ENCODE measurements at places on chromosomes 6 and 20. TPM values are rescaled to one million over a fixed set of nuclear protein-coding genes. Genes with fewer than 3 reads are reported as not detected.

DSP gene
- not detected for total RNA-seq

SYTL3 gene
- total RNA-seq = 123 TPM

DNMT3B gene
- 0.93 TPM for total RNA-seq

FOXO3 gene
- total RNA-seq = 8.7 TPM

LAMA2 gene
- 0.65 TPM for total RNA-seq

- H3K27ac ChIP-seq = no peak overlapping the region
- no peaks in the 10 kb centered on the region for H3K4me1 ChIP-seq
- no peaks in the 10 kb centered on the region for H3K36me3 ChIP-seq
- no peak for DNase-seq
- H3K4me3 ChIP-seq = no peak overlapping the region
Measured at GRCh38 chr20:23654000-23654399, 16.2 kb upstream of the CST3 start.

- H3K36me3 ChIP-seq = peaks cover 21% of the 10 kb centered on the region
- no peak overlapping the region for H3K27ac ChIP-seq
- H3K4me3 ChIP-seq = no peak overlapping the region
- peaks cover 4% of the 10 kb centered on the region for H3K27me3 ChIP-seq
- peaks cover 10% of the 10 kb centered on the region for H3K4me1 ChIP-seq
- no peak for DNase-seq
Measured at GRCh38 chr6:105968603-105969333, 117.4 kb upstream of the PRDM1 start.

DNA sequence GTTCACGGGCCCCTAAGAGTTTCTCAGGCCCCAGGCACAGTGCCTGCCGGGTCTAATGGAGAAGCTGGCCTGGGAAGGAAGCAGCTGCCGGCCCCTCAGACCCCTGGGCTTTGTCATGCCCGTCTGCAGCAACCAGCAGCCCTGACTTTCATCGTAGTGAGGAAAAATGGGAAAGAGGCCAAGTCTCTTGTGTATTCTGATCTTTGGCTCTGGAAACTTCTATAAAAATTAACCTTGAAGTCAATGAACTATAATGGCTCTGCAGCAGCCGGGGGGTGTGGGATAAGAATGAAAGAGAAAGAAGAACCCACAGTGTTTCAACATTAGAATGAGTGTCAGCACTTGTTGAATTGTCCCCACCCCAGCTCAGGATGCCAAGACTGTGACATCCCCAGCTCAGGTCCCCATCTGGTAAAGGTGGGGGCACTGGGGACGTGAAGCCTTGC, 12.9 kb downstream of the TGM2 start:
- no peaks in the 10 kb centered on the region for H3K27me3 ChIP-seq
- H3K4me1 ChIP-seq = peaks cover 19% of the 10 kb centered on the region
- peak overlapping the region; percentile 64 for H3K4me3 ChIP-seq
- DNase-seq = no peak
- H3K36me3 ChIP-seq = no peaks in the 10 kb centered on the region

DNA sequence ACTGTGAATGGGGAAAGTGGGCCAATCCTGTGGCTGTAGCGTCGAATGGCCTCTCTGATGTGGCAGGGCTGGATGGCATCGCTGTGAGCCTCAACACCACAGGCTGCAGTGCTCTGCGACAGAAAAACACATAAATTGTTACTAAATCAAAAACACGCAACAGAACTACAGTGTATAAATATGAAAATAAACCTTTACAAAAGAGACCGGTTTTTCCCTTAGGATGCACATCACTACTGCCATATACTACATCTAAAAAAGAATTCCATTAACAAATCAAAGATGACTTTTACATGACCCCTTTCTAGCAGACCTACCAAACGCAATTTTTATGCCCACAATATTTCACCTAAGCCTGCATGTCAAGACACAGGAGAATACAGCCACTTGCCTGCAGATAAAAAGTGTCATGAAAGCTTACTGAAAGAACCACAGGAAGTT, 395.5 kb upstream of the RUNX2 start:
- H3K4me1 ChIP-seq = peaks cover 56% of the 10 kb centered on the region
- peak overlapping the region; percentile 79 for H3K4me3 ChIP-seq
- peaks cover 17% of the 10 kb centered on the region for H3K36me3 ChIP-seq
- H3K27ac ChIP-seq = peak overlapping the region; percentile 94

GRCh38 chr20:62596486-62596885, 45.8 kb upstream of the SLCO4A1 start:
- H3K36me3 ChIP-seq = no peaks in the 10 kb centered on the region
- no peak overlapping the region for H3K27ac ChIP-seq
- no peak overlapping the region for H3K4me3 ChIP-seq
- no peak for DNase-seq
- peaks cover 33% of the 10 kb centered on the region for H3K27me3 ChIP-seq
- peaks cover 28% of the 10 kb centered on the region for H3K4me1 ChIP-seq

DNA sequence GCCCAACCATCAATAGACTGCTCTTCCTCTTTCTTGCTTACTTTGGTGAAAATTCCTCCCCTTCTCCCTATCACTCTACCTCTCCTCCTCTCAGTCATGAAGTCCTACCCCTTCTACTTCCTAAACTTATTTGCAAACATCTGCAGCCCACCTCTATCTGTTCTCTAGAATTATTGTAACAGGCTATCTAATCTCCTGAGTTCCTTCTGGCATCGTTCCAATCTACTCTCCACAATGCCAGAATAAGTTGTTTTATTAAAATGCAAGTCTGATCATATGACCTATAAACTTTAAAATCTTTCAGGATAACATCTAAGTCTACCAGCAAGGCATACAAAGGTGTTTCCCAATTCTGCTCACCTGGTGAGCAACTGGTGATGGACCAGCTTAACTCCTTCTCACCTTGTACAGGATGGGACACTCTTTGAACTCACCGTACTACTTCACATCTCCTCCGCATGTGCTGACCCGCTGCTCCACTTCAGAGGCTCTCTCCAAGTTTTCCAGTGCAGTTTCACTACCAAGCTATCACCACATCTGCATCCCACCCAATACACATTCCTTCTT, 7.9 kb downstream of the CD164 start:
- H3K36me3 ChIP-seq = peaks cover 71% of the 10 kb centered on the region
- peak overlapping the region; percentile 92 for H3K27ac ChIP-seq
- peak overlapping the region; percentile 81 for H3K4me3 ChIP-seq
- H3K4me1 ChIP-seq = peaks cover 81% of the 10 kb centered on the region
- no peak for DNase-seq

- H3K36me3 ChIP-seq = no peaks in the 10 kb centered on the region
- no peaks in the 10 kb centered on the region for H3K4me1 ChIP-seq
- no peaks in the 10 kb centered on the region for H3K27me3 ChIP-seq
- no peak overlapping the region for H3K4me3 ChIP-seq
- no peak for DNase-seq
- H3K27ac ChIP-seq = no peak overlapping the region
Measured at GRCh38 chr6:168029459-168030217, 32.2 kb downstream of the KIF25 start.

- DNase-seq = no peak
- H3K27me3 ChIP-seq = no peaks in the 10 kb centered on the region
- H3K27ac ChIP-seq = peak overlapping the region; percentile 5
- no peaks in the 10 kb centered on the region for H3K36me3 ChIP-seq
- peaks cover 23% of the 10 kb centered on the region for H3K4me1 ChIP-seq
Measured at GRCh38 chr20:52193133-52193532, 1.6 kb upstream of the ZFP64 start.

- peaks cover 32% of the 10 kb centered on the region for H3K4me1 ChIP-seq
- no peak overlapping the region for H3K4me3 ChIP-seq
- H3K27me3 ChIP-seq = peaks cover 3% of the 10 kb centered on the region
- no peak overlapping the region for H3K27ac ChIP-seq
Measured at GRCh38 chr6:45483501-45483900, 105.8 kb upstream of the SUPT3H start.

DNA sequence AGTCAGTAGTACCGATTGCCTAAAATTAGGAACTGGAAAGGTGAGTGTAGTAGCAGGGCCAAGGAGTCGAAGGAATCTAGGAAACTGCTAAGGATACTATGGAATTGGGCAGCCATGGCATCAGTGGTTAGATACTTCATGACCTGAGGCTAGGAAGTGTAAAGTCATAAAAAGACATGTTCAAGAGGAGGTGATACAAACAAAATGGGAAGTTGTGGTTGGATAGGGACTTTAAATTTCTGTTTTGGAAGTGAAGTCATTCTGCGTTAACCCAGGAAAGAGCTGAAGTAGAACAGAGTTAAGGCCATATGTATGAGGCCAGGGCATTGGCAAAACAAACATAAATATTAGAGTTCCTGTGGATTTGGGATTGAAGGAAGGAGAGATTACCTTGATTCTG, 88.6 kb upstream of the TMEM181 start:
- no peaks in the 10 kb centered on the region for H3K27me3 ChIP-seq
- no peaks in the 10 kb centered on the region for H3K4me1 ChIP-seq
- no peak overlapping the region for H3K27ac ChIP-seq
- H3K36me3 ChIP-seq = no peaks in the 10 kb centered on the region
- H3K4me3 ChIP-seq = no peak overlapping the region
- DNase-seq = no peak

DNA sequence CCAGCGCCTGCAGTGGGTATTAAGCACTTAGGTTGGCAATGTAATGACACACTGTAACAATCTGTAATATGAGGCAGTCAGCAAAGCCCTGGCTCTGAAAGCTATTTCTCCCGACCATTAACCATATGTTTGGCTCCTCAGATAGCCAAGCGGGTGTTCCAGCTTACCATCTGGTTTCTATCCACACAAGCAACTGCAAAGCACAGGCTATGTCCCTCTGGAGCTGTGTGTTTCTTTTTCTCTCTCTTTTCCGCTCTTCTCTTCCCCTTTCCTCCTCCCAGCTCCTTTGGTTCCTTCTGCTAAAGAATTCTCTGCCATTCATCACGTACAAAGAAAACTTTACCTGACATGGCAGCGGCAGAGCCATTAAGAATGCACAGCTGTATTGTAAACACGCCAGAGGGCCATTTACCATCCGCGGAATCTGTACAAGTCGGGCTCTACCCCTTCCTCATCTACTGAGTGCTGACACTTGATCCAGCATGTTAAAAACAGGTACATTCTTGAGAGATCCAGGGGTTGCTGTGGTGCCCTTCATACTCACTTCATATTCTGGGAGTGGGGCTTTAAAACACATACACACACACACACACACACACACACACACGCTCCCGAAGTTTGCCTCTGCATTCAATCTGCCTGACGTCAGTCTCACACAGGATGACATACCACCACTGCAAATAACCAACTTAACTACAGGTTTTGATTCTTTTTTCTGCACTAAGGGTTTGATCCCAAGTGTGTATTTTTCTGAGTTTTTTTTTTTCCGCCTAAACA, 77.2 kb downstream of the BACH2 start:
- H3K27ac ChIP-seq = no peak overlapping the region
- H3K4me1 ChIP-seq = no peaks in the 10 kb centered on the region
- H3K36me3 ChIP-seq = peaks cover 27% of the 10 kb centered on the region
- no peak overlapping the region for H3K4me3 ChIP-seq

GRCh38 chr20:59010995-59011873, 4.2 kb upstream of the CTSZ start:
- H3K4me3 ChIP-seq = peak overlapping the region; percentile 4
- peaks cover 2% of the 10 kb centered on the region for H3K27me3 ChIP-seq
- no peak for DNase-seq
- peaks cover 2% of the 10 kb centered on the region for H3K36me3 ChIP-seq
- no peak overlapping the region for H3K27ac ChIP-seq
